ENCODE measurements at places on chromosomes 3 and 15. TPM values are rescaled to one million over a fixed set of nuclear protein-coding genes. Genes with fewer than 3 reads are reported as not detected.
A peak's percentile ranks its signal among the peaks of the same experiment; 100 is the strongest.

GRCh38 chr3:18007980-18008379, 265.5 kb upstream of the TBC1D5 start:
- H3K27ac ChIP-seq, result no peak overlapping the region
- no peak overlapping the region for H3K4me3 ChIP-seq
- H3K36me3 ChIP-seq, result no peaks in the 10 kb centered on the region
- no peak for DNase-seq
- no peaks in the 10 kb centered on the region for H3K4me1 ChIP-seq
- no peaks in the 10 kb centered on the region for H3K27me3 ChIP-seq

DNA sequence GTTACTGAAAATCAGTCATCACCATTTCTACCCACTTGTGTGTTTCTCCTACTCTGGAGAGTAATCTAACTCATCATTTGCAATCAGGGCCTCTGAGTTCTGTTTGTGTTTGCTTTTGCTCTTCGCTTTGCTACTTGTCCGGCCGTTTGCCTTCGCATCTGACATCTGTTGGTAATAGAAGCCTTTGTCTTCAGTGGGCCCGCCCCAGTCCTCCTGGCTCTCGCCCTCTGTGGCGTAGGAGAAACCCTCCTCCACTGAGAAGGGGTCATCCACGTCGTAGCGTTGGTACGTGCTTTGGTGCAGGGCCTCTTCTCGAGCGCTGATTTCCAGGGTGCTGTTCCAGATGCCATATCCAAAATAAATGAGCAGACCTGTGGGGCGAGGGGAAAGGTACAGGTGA, 48.3 kb downstream of the CLDN11 start:
- H3K27ac ChIP-seq, result no peak overlapping the region
- no peaks in the 10 kb centered on the region for H3K36me3 ChIP-seq
- no peaks in the 10 kb centered on the region for H3K27me3 ChIP-seq
- H3K4me3 ChIP-seq, result no peak overlapping the region
- H3K4me1 ChIP-seq, result no peaks in the 10 kb centered on the region

Gene SERINC4
- not detected for total RNA-seq

GRCh38 chr15:61226361-61227256, 2.5 kb downstream of the RORA start:
- no peak for DNase-seq
- H3K27ac ChIP-seq, result no peak overlapping the region
- H3K36me3 ChIP-seq, result no peaks in the 10 kb centered on the region
- H3K4me1 ChIP-seq, result peaks cover 14% of the 10 kb centered on the region
- H3K4me3 ChIP-seq, result peak overlapping the region; percentile 75

Gene LEKR1
- total RNA-seq, result not detected

GRCh38 chr3:99069973-99070372, 168.5 kb upstream of the DCBLD2 start:
- H3K4me1 ChIP-seq, result no peaks in the 10 kb centered on the region
- no peak overlapping the region for H3K27ac ChIP-seq
- H3K4me3 ChIP-seq, result no peak overlapping the region
- H3K36me3 ChIP-seq, result no peaks in the 10 kb centered on the region
- no peaks in the 10 kb centered on the region for H3K27me3 ChIP-seq

Gene IL12A
- total RNA-seq, result 0.82 TPM

Gene SLC12A6
- 11.3 TPM for total RNA-seq

Gene STOML1
- 2.6 TPM for total RNA-seq

DNA sequence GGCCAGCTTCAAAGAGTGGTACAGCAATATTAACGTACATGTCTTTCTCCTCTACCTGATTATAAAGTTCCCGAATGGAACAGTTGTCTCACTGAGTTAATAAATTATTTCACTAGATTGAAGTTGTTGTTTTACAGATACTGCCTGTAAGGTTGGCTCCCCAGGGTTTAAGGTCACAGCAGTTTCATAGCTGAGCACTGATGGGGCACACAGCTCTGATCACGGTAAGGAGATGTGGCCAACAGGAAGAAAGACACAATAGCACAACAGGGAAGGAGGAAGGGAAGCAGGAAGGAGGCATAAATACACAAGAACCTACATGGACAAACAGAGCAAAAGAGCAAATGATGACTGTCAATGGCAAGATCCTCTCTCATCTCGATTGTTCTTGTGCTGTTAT, 215.6 kb downstream of the WNT5A start:
- H3K36me3 ChIP-seq, result no peaks in the 10 kb centered on the region
- H3K4me1 ChIP-seq, result peaks cover 5% of the 10 kb centered on the region
- H3K27ac ChIP-seq, result no peak overlapping the region
- H3K27me3 ChIP-seq, result no peaks in the 10 kb centered on the region
- no peak overlapping the region for H3K4me3 ChIP-seq

DNA sequence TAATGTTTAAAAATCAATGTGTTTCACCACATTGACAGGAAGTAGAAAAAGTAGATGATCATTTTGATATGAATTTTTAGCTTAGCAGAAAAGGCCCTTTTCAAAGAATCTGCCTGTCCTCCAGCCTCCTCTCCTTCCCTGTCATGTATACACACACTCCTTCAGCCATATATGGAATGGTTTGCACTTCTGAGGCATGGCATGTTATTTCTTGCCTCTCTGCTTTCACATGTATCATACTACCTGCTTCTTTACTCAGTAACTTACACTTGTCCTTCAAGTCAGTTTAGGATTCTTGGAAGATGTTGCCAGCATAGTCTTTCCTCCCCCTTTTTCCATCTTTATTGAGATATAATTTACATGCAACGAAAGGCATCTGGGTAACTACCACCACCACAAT, 79.0 kb downstream of the REC114 start:
- DNase-seq, result no peak
- no peaks in the 10 kb centered on the region for H3K36me3 ChIP-seq
- H3K27ac ChIP-seq, result no peak overlapping the region

DNA sequence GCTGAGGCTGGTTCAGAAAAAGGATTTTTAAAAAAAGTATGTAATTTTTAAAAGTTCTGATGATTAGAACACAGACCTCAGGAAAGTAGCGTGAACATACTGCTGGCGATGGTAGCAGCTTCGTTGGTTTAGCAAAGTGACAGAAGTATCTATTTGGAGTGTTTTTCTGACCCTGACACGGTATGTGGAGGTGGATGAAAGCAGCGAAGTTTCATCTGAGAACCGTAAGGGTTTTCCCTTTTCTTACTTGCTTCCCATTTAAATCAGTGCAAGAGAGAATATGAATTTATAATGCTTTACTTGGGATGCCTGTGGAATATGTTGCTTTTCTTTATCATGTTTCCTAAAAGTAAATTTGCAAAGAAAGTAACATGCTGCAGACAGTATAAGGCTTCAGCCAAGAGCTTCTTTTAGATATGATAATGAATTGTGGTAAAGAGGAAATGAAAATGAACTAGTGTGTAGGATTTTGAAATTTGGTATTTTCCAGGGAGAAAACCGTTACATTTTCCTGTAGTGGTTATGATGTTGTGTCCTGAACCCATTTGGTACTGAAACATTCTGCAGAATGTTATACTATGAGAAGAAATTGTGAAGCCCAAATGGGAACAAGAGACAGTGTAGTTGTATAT, 3.9 kb downstream of the CHST2 start:
- H3K27ac ChIP-seq, result no peak overlapping the region
- no peak overlapping the region for H3K4me3 ChIP-seq
- no peaks in the 10 kb centered on the region for H3K4me1 ChIP-seq
- H3K27me3 ChIP-seq, result peaks cover 18% of the 10 kb centered on the region
- H3K36me3 ChIP-seq, result no peaks in the 10 kb centered on the region

DNA sequence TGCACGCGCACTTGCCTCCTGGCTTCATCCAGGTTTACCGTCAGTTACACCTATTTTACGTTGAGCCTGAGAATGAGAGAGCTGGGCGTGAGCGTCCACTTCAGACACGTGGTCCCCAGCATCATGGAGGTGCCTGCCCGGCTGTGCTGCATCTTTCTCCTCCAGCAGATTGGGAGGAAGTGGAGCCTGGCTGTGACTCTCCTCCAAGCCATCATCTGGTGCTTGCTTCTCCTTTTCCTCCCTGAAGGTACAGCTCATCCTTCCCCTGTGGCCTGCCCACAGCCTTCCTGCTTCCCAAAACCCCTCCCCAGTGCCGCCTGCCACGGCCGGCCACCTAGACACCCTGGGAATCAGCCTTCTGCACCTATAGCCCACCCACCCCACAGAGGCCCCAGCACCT, 31.6 kb downstream of the SLC22A14 start:
- no peaks in the 10 kb centered on the region for H3K36me3 ChIP-seq
- no peaks in the 10 kb centered on the region for H3K4me1 ChIP-seq
- DNase-seq, result no peak
- H3K27me3 ChIP-seq, result no peaks in the 10 kb centered on the region
- H3K4me3 ChIP-seq, result no peak overlapping the region

DNA sequence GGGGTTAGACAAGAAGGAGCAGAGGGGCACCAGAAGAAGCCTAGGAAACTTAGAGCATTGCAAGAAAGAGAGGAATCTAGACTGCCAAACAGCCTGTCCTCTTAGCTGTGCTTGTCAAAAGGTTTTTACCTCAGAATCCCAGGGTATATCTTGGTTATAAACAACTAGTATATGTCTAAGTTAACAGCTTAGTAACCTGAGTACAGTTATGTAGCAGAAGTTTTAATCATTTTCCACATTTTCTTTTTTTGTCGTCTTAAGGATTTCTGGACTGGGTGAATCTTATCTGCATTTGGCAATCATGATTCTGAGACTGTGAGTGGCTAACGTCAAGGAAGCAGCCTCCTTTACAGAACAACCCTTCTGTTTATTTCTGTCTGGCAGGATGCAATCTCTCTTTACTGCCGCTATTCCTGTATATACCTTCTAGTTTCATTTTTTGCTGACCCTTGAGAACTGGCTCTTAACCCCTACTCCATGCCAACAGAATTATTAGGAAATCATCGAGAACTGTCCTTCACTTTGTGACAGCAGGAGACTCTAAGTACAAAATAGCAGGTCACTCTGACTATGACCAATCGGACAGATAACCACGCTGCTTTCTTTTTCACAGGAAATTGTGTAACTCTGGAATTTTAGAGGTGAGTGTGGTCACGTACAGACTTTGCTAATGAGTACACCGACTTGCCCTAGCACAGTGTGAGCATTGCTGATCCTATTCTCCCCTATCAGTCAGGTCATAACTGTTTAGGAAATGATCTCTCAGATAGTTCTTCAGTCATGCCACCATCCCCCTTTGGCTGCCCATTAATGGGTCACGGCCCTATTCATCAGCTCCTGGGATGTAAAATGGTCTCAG, 3.3 kb upstream of the CP start:
- no peaks in the 10 kb centered on the region for H3K27me3 ChIP-seq
- DNase-seq, result no peak
- no peak overlapping the region for H3K27ac ChIP-seq
- no peaks in the 10 kb centered on the region for H3K4me1 ChIP-seq
